ENCODE measurements at places on chromosomes 7 and 10. TPM values are rescaled to one million over a fixed set of nuclear protein-coding genes. Genes with fewer than 3 reads are reported as not detected.
A peak's percentile ranks its signal among the peaks of the same experiment; 100 is the strongest.

GRCh38 chr7:47361746-47362215, 220.1 kb downstream of the TNS3 start:
- H3K4me1 ChIP-seq = no peaks in the 10 kb centered on the region
- H3K27me3 ChIP-seq = no peaks in the 10 kb centered on the region
- H3K36me3 ChIP-seq = peaks cover 10% of the 10 kb centered on the region
- DNase-seq = peak; percentile 97

- no peak for DNase-seq
- H3K27ac ChIP-seq = no peak overlapping the region
- H3K4me3 ChIP-seq = no peak overlapping the region
- H3K36me3 ChIP-seq = no peaks in the 10 kb centered on the region
- H3K27me3 ChIP-seq = peaks cover 53% of the 10 kb centered on the region
- no peaks in the 10 kb centered on the region for H3K4me1 ChIP-seq
Measured at GRCh38 chr7:121061677-121062582, 73.4 kb downstream of the CPED1 start.

GRCh38 chr7:25889765-25890164, 262.2 kb upstream of the NFE2L3 start:
- no peaks in the 10 kb centered on the region for H3K36me3 ChIP-seq
- H3K4me3 ChIP-seq = no peak overlapping the region
- no peak for DNase-seq
- no peak overlapping the region for H3K27ac ChIP-seq
- peaks cover 20% of the 10 kb centered on the region for H3K27me3 ChIP-seq
- H3K4me1 ChIP-seq = peaks cover 5% of the 10 kb centered on the region

GRCh38 chr10:3622845-3623621, 162.0 kb downstream of the KLF6 start:
- no peaks in the 10 kb centered on the region for H3K36me3 ChIP-seq
- peak; percentile 15 for DNase-seq
- H3K4me3 ChIP-seq = peak overlapping the region; percentile 47
- peak overlapping the region; percentile 82 for H3K27ac ChIP-seq
- peaks cover 11% of the 10 kb centered on the region for H3K4me1 ChIP-seq

GRCh38 chr7:47771336-47771989, 176.8 kb downstream of the PKD1L1 start:
- H3K4me3 ChIP-seq = no peak overlapping the region
- peak overlapping the region; percentile 74 for H3K27ac ChIP-seq
- H3K27me3 ChIP-seq = no peaks in the 10 kb centered on the region
- DNase-seq = peak; percentile 47
- H3K4me1 ChIP-seq = peaks cover 9% of the 10 kb centered on the region

- no peak overlapping the region for H3K4me3 ChIP-seq
- no peaks in the 10 kb centered on the region for H3K27me3 ChIP-seq
- peaks cover 4% of the 10 kb centered on the region for H3K36me3 ChIP-seq
- H3K4me1 ChIP-seq = peaks cover 36% of the 10 kb centered on the region
- H3K27ac ChIP-seq = no peak overlapping the region
- DNase-seq = no peak
Measured at GRCh38 chr10:62022830-62023229, 121.3 kb downstream of the ARID5B start.

Gene INTS15
- 25.4 TPM for total RNA-seq

Gene SFTPD
- not detected for total RNA-seq

GRCh38 chr7:141118767-141119166, 44.9 kb downstream of the TMEM178B start:
- no peaks in the 10 kb centered on the region for H3K36me3 ChIP-seq
- DNase-seq = no peak
- no peaks in the 10 kb centered on the region for H3K4me1 ChIP-seq
- no peaks in the 10 kb centered on the region for H3K27me3 ChIP-seq
- H3K27ac ChIP-seq = no peak overlapping the region

- peaks cover 16% of the 10 kb centered on the region for H3K4me1 ChIP-seq
- no peak overlapping the region for H3K4me3 ChIP-seq
- peak overlapping the region; percentile 79 for H3K27ac ChIP-seq
Measured at GRCh38 chr7:138934861-138935260, 46.3 kb downstream of the KIAA1549 start.

DNA sequence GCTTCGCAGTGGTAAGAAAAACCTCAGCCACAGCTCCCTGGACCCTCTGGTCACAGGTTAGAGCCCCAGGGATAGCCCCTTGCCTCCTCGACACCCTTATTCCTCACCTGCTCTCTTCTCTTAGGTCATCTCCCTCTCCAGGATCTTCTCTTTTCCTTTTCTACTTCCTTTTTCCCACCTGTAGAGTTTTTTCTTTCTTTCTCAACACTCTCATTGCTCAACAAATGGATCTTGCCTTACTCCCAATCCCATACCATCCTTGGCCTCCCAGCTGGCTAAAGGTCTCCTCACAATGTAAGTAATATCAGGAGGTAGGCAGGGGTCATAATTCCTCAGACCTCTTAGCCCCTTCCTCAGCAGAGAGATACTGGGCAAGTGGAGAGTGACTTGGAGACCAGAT, 17.2 kb downstream of the WNT8B start:
- DNase-seq = no peak
- H3K4me3 ChIP-seq = no peak overlapping the region
- no peak overlapping the region for H3K27ac ChIP-seq
- no peaks in the 10 kb centered on the region for H3K36me3 ChIP-seq

Gene KLF14
- total RNA-seq = not detected

- no peak overlapping the region for H3K27ac ChIP-seq
- DNase-seq = no peak
- peaks cover 27% of the 10 kb centered on the region for H3K36me3 ChIP-seq
- H3K4me1 ChIP-seq = peaks cover 10% of the 10 kb centered on the region
- H3K4me3 ChIP-seq = no peak overlapping the region
Measured at GRCh38 chr7:156778668-156779067, 114.3 kb downstream of the LMBR1 start.

Gene DENND2A
- not detected for total RNA-seq

DNA sequence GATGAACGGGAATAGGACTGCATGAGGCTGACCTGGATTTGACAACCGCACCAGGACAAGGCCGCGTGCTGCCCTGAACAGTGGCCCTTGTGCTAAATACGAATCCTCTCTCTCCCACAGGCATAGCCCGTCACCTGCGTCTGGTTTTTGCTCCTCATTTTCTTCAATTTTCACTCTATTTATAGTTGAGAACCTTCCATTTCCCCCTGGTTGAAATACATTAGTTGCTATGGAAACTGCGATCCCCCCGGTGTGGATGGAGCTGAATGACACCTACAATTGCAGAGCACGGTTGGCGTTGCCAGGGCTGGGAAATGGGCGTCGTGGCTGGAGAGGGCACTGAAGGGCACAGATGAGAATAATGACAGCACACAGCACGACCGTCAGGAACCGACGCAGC, 158.6 kb upstream of the PITRM1 start:
- H3K27me3 ChIP-seq = no peaks in the 10 kb centered on the region
- peaks cover 13% of the 10 kb centered on the region for H3K4me1 ChIP-seq
- no peak overlapping the region for H3K27ac ChIP-seq
- no peaks in the 10 kb centered on the region for H3K36me3 ChIP-seq

GRCh38 chr7:130975731-130976130, 241.7 kb upstream of the KLF14 start:
- no peaks in the 10 kb centered on the region for H3K4me1 ChIP-seq
- DNase-seq = no peak
- no peaks in the 10 kb centered on the region for H3K27me3 ChIP-seq
- no peak overlapping the region for H3K27ac ChIP-seq
- H3K4me3 ChIP-seq = no peak overlapping the region

- no peaks in the 10 kb centered on the region for H3K4me1 ChIP-seq
- H3K27me3 ChIP-seq = no peaks in the 10 kb centered on the region
- no peak overlapping the region for H3K27ac ChIP-seq
- no peaks in the 10 kb centered on the region for H3K36me3 ChIP-seq
Measured at GRCh38 chr7:41312235-41312634, 390.7 kb downstream of the INHBA start.

GRCh38 chr10:28508304-28508925, 24.5 kb upstream of the WAC start:
- no peak for DNase-seq
- H3K36me3 ChIP-seq = no peaks in the 10 kb centered on the region
- no peaks in the 10 kb centered on the region for H3K27me3 ChIP-seq
- no peak overlapping the region for H3K4me3 ChIP-seq

Gene LRRTM3
- total RNA-seq = not detected

DNA sequence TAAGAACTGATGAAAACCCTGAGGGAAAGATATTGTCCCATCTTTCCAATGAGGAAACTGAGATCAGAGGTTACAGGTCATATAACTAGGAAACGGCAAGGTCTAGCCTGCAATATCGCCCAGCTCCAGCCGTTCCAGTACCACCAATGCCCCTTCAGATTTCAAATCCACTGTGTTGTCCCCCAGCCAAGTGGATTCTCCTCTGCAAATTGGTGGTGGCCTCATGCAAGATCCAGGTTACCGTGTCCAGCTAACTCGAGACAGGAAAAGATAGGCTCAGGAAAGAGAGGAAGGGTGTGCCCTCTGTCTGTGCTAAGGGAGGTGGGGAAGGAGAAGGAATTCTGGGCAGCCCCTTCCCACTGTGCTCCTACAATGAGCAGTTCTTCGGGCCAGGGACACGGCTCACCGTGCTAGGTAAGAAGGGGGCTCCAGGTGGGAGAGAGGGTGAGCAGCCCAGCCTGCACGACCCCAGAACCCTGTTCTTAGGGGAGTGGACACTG, 25.3 kb downstream of the PRSS2 start:
- H3K36me3 ChIP-seq = no peaks in the 10 kb centered on the region
- no peak for DNase-seq
- H3K27ac ChIP-seq = no peak overlapping the region
- no peak overlapping the region for H3K4me3 ChIP-seq
- peaks cover 77% of the 10 kb centered on the region for H3K27me3 ChIP-seq

Gene ADCY1
- 0.61 TPM for total RNA-seq

- H3K4me1 ChIP-seq = peaks cover 5% of the 10 kb centered on the region
- H3K36me3 ChIP-seq = no peaks in the 10 kb centered on the region
- no peak overlapping the region for H3K4me3 ChIP-seq
- DNase-seq = no peak
- no peak overlapping the region for H3K27ac ChIP-seq
Measured at GRCh38 chr7:70706204-70706603, 425.7 kb upstream of the GALNT17 start.

Gene CPN1
- total RNA-seq = not detected

Gene GPC2
- total RNA-seq = 0.65 TPM

DNA sequence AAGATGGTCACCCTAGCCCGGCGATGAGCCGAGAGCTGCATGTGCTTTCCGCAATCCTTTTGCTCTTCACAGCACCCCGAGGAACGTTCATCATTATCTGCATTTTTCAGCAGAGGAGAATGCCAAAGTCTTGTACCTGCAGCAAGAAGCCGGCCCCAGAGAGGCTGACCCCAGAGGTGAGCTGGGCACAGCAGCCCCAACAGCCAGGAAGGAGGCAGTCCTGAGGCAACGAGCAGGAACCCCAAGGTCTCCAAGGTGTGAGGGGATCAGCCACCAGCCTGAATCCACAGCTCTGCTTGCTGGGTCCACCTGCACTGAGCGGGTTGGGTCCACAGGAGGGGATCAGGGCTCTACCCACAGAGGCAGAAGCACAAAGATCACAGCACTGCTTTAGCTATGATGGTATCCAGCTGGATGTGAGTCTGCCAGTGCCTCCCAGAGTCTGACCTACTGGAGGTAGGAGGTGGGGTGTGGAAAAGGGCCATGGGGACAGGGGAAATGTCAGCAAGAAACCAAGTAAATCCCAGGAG, 16.8 kb upstream of the GDF10 start:
- H3K27me3 ChIP-seq = peaks cover 28% of the 10 kb centered on the region
- DNase-seq = no peak
- H3K36me3 ChIP-seq = no peaks in the 10 kb centered on the region
- H3K4me1 ChIP-seq = no peaks in the 10 kb centered on the region
- no peak overlapping the region for H3K27ac ChIP-seq

Gene HABP2
- not detected for total RNA-seq

- no peak for DNase-seq
- H3K4me1 ChIP-seq = no peaks in the 10 kb centered on the region
- H3K27ac ChIP-seq = no peak overlapping the region
Measured at GRCh38 chr7:44827567-44827966, 20.3 kb downstream of the H2AZ2 start.

DNA sequence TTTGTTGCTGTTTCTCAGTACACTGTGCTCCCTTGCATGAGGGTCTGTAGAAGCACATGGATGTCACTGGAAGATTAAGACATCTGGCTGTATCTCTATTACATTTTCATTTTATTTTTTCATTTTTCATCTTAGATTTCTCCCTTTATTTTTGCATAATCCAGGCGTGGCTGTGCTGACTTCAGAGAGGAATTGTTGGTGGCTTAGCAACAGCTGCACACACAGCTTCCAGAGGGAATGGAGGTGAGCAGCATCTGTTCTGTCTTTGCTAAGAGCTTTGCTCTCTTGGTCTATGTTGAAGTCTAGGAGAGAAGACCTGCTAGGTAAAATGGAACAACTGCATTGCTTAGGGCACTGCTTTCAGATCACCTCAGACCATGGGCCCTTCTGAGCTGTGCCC, 254.4 kb upstream of the SP4 start:
- no peak overlapping the region for H3K4me3 ChIP-seq
- no peak for DNase-seq
- peaks cover 11% of the 10 kb centered on the region for H3K4me1 ChIP-seq
- H3K36me3 ChIP-seq = no peaks in the 10 kb centered on the region
- no peaks in the 10 kb centered on the region for H3K27me3 ChIP-seq

DNA sequence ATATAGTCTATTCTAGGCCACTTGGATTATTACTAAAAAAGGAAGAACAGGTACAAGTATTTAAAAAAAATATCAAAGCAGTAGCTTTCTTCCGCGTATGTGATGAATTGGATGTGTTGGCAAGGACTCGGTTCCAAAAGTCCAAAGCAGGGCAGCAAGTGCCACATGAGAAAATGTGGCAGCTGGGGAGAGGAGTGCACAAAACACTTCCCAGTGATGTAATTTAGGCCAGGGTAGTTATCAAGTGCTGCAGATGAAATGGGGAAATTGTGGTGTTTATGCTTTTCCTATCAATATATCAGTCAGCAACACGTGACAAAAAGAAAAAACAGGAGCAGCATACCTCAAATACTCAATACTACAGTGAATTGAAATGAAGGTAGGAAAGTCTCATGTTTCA, 7.0 kb downstream of the RHOBTB1 start:
- H3K27me3 ChIP-seq = no peaks in the 10 kb centered on the region
- H3K27ac ChIP-seq = no peak overlapping the region
- H3K4me3 ChIP-seq = no peak overlapping the region
- no peaks in the 10 kb centered on the region for H3K36me3 ChIP-seq

- H3K27ac ChIP-seq = no peak overlapping the region
- no peak overlapping the region for H3K4me3 ChIP-seq
- H3K36me3 ChIP-seq = no peaks in the 10 kb centered on the region
- DNase-seq = peak; percentile 44
- H3K4me1 ChIP-seq = peaks cover 5% of the 10 kb centered on the region
Measured at GRCh38 chr7:14836571-14837189, 65.9 kb downstream of the DGKB start.

Gene GFRA1
- not detected for total RNA-seq

Gene GJD4
- total RNA-seq = not detected

DNA sequence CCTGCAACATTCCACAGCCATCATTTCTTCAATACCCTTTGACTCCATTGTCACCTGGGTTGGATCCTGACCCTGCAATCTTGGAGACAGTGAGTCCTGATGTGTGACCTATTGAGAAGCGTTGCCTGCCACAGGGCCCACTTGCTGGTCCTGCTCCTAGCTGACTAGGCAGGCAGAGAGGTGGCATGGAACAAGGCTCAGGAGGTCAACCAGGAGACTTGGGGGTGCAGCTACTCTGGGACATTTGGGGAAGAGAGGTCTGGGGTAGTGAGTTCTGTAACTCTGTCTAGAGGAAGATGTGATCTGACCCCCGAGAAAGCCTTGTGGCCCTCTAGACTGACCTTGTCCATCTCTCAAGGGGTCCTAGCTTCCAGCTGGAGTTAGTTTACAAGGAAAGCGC, 1.8 kb downstream of the ZMIZ2 start:
- no peaks in the 10 kb centered on the region for H3K36me3 ChIP-seq
- no peak overlapping the region for H3K27ac ChIP-seq
- H3K27me3 ChIP-seq = no peaks in the 10 kb centered on the region
- peak overlapping the region; percentile 74 for H3K4me3 ChIP-seq
- no peak for DNase-seq
- peaks cover 36% of the 10 kb centered on the region for H3K4me1 ChIP-seq

All from MCF 10A (cell line).